ENCODE measurements at places on chromosomes 4 and X. TPM values are rescaled to one million over a fixed set of nuclear protein-coding genes. Genes with fewer than 3 reads are reported as not detected.

The CDKL5 gene
- 21.6 TPM for total RNA-seq

DNA sequence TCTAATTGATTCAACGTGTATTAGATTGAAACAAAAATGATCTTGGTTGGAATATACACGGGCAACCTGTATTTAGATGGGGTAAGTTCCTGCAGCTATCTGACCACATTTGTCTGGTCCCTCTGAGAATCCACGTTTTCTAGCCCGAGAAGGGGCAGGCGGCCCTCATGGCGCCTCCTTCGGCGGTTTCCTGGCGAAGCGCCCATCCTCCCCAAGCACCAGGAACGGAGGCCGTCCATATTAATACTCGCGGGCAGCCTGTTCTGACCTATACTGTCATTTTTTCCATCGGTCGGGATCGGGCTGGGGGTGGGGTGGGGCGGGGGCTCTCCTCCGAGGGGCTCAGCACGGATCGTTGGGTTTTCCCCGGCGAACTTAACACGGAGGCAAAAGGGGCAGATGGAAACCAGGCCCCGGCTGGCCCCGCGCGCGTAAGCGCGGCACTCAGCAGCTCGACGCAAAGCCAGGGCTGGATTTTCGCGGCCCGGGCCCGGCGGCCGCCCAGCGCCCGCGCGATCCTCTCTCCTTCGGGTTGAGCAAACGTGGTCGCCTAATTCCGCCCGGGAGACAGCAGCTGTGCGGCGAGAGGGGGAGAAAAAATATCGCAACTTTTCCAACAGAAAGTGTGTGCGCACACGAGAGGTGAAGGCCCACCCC lies 77.2 kb upstream of the BCOR start:
- H3K4me1 ChIP-seq, result peaks cover 30% of the 10 kb centered on the region
- peak; percentile 77 for DNase-seq
- H3K36me3 ChIP-seq, result no peaks in the 10 kb centered on the region
- H3K4me3 ChIP-seq, result peak overlapping the region; percentile 74
- H3K27ac ChIP-seq, result peak overlapping the region; percentile 86

The UGT2B28 gene
- total RNA-seq, result not detected

DNA sequence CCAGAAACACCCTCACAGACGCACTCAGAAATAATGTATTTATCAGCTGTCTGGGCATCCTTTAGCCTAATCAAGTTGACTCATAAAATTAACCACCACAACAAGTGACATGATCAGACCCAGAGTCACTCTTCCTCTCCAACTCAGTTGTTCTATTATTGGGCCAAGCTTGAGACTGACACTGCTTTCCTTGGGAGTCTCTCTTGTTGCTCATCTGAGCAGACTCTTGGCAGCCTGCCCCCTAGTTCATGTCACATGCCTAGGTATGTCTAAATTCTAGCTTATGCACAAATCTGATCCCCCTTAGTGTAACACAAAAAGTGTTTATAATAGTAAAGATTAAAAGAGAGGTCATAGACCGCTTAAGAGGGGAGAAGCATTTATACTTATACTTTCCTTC lies 72.6 kb upstream of the ADAMTS3 start:
- H3K4me3 ChIP-seq, result no peak overlapping the region
- H3K27ac ChIP-seq, result no peak overlapping the region
- no peaks in the 10 kb centered on the region for H3K4me1 ChIP-seq
- no peaks in the 10 kb centered on the region for H3K36me3 ChIP-seq
- DNase-seq, result no peak

The ACOX3 gene
- 51.6 TPM for total RNA-seq

The DUSP9 gene
- total RNA-seq, result 0.77 TPM

The TRPC5OS gene
- not detected for total RNA-seq

DNA sequence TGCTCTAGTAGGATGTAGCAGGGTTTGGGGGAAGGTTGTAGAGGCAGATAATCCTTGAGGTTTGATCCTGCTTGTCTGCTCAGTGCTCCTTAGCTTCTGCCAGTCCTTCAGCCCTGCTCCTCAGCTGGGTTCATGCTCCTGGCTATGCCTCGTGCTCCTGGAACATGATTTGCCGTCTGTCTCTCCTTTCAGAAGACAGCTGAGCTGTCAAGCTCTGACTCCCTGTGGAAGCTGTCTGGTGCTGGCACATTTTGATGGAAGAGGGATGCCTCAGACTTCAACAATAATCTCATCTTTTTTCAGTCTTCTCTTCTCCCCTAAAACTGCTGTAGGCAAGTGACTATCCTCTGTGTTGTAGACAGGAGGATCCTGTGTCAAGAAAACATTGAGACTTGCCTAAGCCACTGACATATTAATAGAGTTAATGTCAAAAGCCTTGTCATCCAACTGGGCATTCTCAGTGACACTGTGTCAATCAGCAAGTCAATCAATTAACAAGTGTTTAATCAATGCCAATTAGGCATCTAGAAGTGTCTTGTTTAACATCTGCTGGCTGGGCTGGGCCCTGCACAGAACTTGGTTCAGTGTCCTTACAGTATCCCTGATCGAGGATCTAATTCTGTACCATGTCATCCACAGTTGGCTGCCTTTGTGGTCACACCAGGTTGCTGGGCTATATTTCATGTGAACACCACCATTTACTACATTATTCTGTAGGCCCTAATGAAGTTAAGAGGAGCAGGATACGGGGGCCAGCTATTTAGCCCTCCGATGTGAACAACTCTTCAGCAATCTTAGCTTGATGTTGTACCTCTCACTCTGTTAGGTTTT lies 96.7 kb downstream of the SYNPO2 start:
- no peak for DNase-seq
- peaks cover 55% of the 10 kb centered on the region for H3K4me1 ChIP-seq
- no peak overlapping the region for H3K4me3 ChIP-seq
- no peaks in the 10 kb centered on the region for H3K27me3 ChIP-seq
- H3K36me3 ChIP-seq, result no peaks in the 10 kb centered on the region

GRCh38 chr4:17962171-17962570 lies 59.4 kb downstream of the LCORL start:
- H3K27me3 ChIP-seq, result no peaks in the 10 kb centered on the region
- DNase-seq, result no peak
- H3K36me3 ChIP-seq, result peaks cover 3% of the 10 kb centered on the region
- no peak overlapping the region for H3K4me3 ChIP-seq

DNA sequence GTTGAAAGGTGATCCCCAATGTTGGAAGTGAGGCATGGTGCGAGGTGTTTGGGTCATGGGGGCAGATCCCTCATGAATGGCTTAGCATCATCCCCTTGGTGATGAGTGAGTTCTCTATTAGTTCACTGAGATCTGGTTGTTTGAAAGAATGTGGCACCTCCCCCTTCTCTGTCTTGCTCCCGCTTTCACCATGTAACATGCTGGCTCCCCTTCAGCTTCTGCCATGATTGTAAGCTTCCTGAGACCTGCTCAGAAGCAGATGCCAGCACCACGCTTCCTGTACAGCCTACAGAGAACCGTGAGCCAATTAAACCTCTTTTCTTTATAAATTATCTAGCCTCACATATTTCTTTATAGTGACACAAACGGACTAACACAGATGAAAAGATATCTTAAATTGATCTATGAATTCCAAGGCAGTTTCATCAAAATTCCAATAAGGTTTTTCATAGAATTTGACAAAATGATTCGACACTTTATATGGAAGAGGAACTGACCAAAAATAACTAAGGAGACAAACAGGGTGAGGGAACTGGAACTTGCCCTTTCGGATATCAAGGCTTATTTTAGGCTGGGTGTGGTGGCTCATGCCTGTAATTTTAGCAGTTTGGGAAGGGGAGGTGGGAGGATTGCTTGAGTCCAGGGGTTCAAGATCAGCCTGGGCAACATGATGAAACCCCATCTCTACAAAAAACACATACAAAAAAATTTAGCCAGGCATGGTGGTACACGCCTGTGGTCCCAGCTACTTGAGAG lies 56.9 kb upstream of the OGT start:
- no peaks in the 10 kb centered on the region for H3K4me1 ChIP-seq
- no peak overlapping the region for H3K27ac ChIP-seq
- DNase-seq, result no peak

The CYSLTR1 gene
- not detected for total RNA-seq

DNA sequence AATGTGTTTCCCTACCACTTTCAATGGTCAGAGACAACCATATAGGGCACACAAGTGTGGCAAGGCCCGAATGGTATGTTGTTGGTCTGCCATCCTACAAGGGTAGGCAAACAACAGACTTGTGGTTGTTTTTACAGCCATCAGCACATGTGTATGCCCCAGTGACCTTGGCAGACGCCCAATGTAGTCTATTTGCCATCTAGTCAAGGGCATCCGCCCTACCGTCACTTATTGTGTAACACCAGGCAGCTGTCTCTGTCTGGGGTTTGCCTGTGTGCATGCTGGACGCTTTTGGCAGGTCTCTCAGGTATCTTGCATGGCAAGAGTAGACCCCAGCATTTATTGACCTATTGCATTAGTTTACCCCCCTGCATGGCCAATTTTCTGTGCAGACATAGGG lies 1145.5 kb upstream of the POU3F4 start:
- no peak overlapping the region for H3K4me3 ChIP-seq
- no peaks in the 10 kb centered on the region for H3K4me1 ChIP-seq
- H3K36me3 ChIP-seq, result no peaks in the 10 kb centered on the region
- H3K27me3 ChIP-seq, result no peaks in the 10 kb centered on the region
- no peak for DNase-seq

GRCh38 chrX:68454476-68455150 lies 21.3 kb upstream of the OPHN1 start:
- H3K4me3 ChIP-seq, result no peak overlapping the region
- H3K4me1 ChIP-seq, result no peaks in the 10 kb centered on the region
- no peak for DNase-seq
- no peaks in the 10 kb centered on the region for H3K27me3 ChIP-seq
- no peaks in the 10 kb centered on the region for H3K36me3 ChIP-seq
- no peak overlapping the region for H3K27ac ChIP-seq

- no peaks in the 10 kb centered on the region for H3K36me3 ChIP-seq
- no peak overlapping the region for H3K4me3 ChIP-seq
- H3K27ac ChIP-seq, result no peak overlapping the region
- no peaks in the 10 kb centered on the region for H3K4me1 ChIP-seq
Observed at GRCh38 chr4:87541521-87541920, 12.3 kb upstream of the SPARCL1 start.

The HTN1 gene
- not detected for total RNA-seq

- peaks cover 26% of the 10 kb centered on the region for H3K27me3 ChIP-seq
- H3K36me3 ChIP-seq, result no peaks in the 10 kb centered on the region
- H3K4me1 ChIP-seq, result no peaks in the 10 kb centered on the region
- peak; percentile 41 for DNase-seq
- H3K4me3 ChIP-seq, result no peak overlapping the region
- no peak overlapping the region for H3K27ac ChIP-seq
Observed at GRCh38 chr4:8643441-8643840, 50.9 kb downstream of the CPZ start.

- peaks cover 11% of the 10 kb centered on the region for H3K27me3 ChIP-seq
- H3K4me3 ChIP-seq, result peak overlapping the region; percentile 73
- peak; percentile 66 for DNase-seq
- H3K4me1 ChIP-seq, result peaks cover 9% of the 10 kb centered on the region
- peak overlapping the region; percentile 51 for H3K27ac ChIP-seq
- H3K36me3 ChIP-seq, result no peaks in the 10 kb centered on the region
Observed at GRCh38 chrX:427812-428725, 41.4 kb upstream of the PPP2R3B start.

The ATOH1 gene
- not detected for total RNA-seq

GRCh38 chrX:130347321-130347720 lies 7.6 kb downstream of the SLC25A14 start:
- H3K4me1 ChIP-seq, result peaks cover 19% of the 10 kb centered on the region
- H3K27me3 ChIP-seq, result no peaks in the 10 kb centered on the region
- H3K36me3 ChIP-seq, result no peaks in the 10 kb centered on the region
- no peak overlapping the region for H3K4me3 ChIP-seq
- peak overlapping the region; percentile 52 for H3K27ac ChIP-seq
- no peak for DNase-seq

DNA sequence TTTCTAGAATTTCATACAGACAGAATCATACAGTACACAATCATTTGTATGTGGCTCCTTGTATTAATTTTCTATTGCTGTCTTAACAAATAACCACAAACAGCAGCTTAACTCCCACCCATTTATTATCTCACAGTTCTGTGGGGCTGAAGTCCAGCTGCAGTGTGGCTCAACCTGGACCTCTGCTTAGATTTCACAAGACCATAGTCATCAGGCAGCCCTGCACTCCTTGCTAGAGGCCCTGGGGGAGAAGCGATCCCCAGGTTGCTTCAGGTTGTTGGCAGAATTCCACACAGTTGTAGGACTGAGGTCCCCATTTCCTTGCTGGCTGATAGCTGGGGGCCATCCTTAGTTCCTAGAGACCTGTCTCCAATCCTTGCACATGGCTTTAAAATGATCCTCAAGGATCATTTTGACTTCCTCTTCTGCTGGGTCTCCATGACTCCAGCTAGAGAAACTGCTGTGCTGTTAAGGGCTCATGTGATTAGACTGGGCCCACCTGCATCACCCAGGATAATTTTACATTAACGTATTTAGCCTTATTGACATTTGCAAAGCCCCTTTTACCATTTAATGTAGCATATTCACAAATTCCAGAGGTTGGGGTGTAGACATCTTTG lies 60.9 kb upstream of the SMAD1 start:
- no peak for DNase-seq
- H3K27ac ChIP-seq, result no peak overlapping the region
- H3K4me1 ChIP-seq, result no peaks in the 10 kb centered on the region
- no peak overlapping the region for H3K4me3 ChIP-seq

DNA sequence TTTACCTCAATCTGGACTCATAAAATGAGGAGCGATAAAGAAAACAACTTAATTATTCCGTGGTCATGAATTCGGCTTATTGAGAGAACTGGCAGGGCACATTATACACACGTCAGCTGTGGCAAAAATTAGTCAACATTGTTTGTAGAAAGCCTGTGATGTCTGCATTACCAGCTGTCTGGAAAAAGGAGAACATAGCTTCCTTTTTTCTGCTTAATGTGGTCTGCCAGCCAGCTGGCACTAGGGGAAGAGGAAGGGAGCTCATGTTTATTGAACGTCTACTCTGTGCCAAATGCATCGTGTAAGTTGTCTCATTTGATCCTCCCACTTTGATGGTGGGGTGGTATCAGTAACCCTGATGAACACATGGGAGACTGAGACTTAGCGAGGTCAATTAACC lies 367.6 kb downstream of the ARHGAP24 start:
- no peak for DNase-seq
- no peaks in the 10 kb centered on the region for H3K36me3 ChIP-seq
- H3K27ac ChIP-seq, result peak overlapping the region; percentile 65
- H3K4me1 ChIP-seq, result peaks cover 34% of the 10 kb centered on the region
- no peak overlapping the region for H3K4me3 ChIP-seq

The ELF2 gene
- total RNA-seq, result 34.2 TPM

The GPR173 gene
- 8.5 TPM for total RNA-seq

The GPM6B gene
- 31.7 TPM for total RNA-seq

The DCHS2 gene
- not detected for total RNA-seq

The PRKG2 gene
- not detected for total RNA-seq

Measured in chondrocyte (in vitro differentiated cells).